Stimulated activated CD4-positive, alpha-beta T cell treated with anti-CD3 and anti-CD28 coated beads, Interleukin-1b, Interleukin-23, amount 100 ng/mL, for 24 hours (primary cell): ENCODE measurements at places on chromosomes 3 and 15.

DNA sequence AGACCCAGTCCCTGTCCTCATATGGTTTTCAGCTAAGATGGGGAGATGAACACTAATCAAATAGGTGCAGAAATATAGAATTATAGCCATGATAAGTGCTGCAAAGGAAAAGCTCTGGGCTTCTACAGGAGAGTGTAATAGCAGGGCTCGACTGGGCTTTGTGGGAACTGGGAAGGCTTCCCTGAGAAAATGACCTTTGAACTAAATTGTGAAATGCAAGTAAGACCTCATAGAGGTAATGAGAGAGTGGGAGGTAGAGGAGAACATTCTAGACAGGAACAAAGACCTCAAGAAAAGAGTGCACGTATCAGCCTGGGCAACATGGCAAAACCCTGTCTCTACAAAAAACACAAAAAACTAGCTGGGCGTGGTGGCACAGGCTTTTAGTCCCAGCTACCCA is 231.6 kb downstream of the ABHD5 start:
- no peak for DNase-seq

DNA sequence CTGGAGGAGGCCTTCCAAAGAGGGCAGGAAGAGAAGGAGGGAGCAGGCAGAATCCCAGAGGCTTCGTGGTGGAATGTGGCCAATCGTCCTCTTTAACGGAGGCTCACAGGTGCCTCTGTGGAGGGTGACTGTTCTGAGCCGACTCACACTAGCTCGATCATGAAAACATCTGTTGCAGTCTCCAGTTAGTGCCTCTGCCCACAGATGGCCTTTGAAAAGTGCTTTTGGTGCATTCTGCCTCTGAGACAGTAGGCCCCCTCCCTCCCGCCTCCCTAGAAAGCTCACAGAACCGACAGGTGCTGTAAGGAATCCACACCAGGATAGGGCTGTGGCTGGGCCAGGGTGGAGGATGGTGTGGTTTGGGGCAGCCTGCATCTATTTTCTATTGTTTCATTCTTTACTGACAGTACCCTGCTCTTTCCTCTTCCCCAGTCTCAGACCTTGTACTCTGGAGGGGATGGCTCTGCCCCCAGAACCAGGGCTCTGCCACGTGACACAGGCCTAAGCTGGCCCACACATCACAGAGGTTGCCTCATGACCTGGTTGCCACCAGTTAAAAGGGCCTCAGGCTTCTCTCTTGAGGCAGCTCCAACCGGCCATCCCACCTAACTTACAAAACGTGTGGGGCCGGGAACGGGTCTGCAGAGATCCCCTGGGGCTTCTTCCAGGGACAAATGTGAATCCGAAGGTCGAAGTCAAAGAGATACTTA is 27.2 kb upstream of the PIGZ start:
- no peak for DNase-seq

GRCh38 chr3:13501521-13501920 is 21.4 kb downstream of the HDAC11 start:
- DNase-seq = no peak

- no peak for DNase-seq
Measured at GRCh38 chr3:10925436-10926255, 66.9 kb upstream of the SLC6A1 start.

GRCh38 chr3:140832883-140833282 is 108.8 kb upstream of the SLC25A36 start:
- DNase-seq = no peak

DNA sequence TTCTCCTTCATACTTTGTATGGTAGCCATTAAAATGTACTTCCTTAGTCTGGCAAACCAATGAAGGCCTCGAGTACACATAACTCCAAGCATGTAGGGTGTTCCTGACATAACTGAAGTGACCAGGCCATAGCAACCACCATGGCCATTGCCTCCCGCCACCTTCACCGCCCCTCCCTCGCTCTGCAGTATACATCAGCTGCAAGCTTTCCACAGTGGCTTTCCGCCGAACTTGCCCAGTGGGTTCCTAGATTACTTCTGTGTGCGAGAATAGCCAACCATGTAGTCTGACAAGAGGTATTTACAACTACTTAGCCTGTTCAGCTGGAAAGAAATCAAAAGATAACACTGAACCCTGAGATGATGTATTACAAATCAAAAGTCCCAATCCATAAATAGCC is 3.4 kb upstream of the CTNNB1 start:
- no peak for DNase-seq

- no peak for DNase-seq
Measured at GRCh38 chr3:184092199-184092598, 4.7 kb upstream of the HTR3E start.

GRCh38 chr15:47398594-47398993 is 318.7 kb upstream of the SEMA6D start:
- DNase-seq = no peak

GRCh38 chr3:14412831-14413380 is 10.5 kb downstream of the SLC6A6 start:
- DNase-seq = no peak

GRCh38 chr3:48086705-48087104 is 70.5 kb upstream of the MAP4 start:
- no peak for DNase-seq
